ENCODE measurements at places on chromosomes 13 and 19.
A peak's percentile ranks its signal among the peaks of the same experiment; 100 is the strongest.

- peak; percentile 38 for DNase-seq
Observed at GRCh38 chr19:6735181-6735911, 2.0 kb downstream of the GPR108 start.

DNA sequence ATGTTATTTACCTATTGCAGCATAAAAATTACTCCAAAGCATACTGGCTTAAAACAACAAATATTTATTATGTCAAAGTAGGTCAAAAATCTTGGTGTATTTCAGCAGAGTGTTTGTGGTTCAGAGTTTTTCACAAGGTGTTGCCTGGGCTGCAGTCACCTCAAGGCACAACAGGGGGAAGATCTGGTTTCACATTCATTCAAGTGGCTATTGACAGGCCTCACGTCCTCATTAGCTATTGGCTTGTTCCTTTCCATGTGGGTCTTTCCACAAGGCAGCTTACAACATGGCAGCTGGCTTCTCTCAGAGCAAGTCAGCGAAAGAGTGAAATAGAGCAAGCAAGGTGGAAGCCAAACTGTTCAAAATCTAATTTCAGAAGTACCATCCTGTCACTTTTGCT lies 602.9 kb downstream of the OLFM4 start:
- DNase-seq: no peak

- DNase-seq: no peak
Observed at GRCh38 chr19:7545904-7546303, 10.4 kb downstream of the PNPLA6 start.

DNA sequence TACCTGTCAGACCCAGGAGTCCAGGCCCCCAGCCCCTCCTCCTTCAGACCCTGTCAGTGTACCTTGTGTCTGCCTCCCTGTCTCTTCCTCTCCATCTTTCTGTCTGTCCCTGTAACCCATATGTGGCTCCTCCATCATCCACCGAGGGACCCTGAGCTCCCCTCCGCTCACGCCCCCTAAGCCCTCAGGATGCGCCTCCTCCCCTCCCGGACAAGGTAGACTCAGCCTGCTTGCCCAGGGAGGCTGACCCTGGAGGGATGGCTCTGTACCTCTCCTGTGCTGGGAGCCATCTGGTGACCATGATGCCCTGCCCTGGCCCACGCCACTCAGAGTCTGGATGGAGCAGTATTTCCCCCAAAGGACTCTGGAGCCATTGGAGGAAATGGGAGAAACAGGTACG lies 1.0 kb upstream of the CAPN12 start:
- DNase-seq: no peak

DNA sequence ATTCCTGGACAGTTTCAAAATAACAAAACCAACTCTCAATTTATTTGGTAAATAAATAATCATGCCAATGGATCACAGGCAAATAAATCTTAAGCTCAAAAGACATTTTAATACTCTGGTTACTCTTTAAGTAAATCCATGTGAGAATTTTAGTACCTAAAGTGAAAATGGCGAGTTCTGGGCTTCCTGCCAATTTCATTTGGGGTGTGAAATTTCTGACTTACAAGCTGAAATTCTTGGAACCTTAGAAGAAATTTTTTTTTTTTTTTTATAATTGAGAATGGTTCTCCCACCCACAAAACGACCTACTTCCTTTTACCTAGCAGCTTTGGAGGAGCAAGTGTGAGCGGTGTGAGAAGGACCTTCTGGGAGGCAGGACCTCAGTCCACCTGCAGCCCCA lies 354.5 kb upstream of the NBEA start:
- no peak for DNase-seq

DNA sequence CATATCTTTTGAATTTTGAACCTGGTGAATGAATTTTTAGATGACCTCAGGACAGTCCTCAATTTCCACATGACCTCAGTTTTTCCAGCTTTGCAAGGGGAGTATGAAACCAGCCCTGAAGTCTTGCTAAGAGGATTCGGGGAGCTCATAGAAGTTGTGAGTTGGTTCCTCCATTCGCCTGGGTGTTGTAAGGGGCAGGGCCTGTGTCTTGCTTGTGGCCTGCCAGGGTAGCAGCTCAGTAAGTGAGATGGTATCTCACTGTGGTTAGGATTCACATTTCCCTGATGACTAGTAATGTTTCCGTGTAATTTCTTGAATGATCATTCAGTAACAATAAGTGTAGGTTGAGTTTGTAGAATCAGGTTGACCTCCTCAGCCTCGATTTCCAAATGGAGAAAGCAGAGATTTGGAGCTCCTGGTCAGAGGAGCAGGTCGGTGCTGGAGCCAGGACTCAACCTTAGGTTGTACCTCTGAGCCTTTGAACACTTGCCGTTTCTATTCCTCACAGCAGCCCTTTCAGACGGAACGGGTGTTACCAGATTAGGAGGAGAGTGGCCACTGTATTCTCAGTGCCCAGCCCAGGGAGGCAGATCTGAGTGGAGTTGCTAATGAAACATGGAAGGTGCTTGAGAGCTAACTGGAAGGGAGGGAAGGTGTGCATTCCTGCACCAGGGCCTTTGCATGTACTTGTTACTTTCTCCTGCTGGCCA lies 14.6 kb downstream of the NACC1 start:
- no peak for DNase-seq

DNA sequence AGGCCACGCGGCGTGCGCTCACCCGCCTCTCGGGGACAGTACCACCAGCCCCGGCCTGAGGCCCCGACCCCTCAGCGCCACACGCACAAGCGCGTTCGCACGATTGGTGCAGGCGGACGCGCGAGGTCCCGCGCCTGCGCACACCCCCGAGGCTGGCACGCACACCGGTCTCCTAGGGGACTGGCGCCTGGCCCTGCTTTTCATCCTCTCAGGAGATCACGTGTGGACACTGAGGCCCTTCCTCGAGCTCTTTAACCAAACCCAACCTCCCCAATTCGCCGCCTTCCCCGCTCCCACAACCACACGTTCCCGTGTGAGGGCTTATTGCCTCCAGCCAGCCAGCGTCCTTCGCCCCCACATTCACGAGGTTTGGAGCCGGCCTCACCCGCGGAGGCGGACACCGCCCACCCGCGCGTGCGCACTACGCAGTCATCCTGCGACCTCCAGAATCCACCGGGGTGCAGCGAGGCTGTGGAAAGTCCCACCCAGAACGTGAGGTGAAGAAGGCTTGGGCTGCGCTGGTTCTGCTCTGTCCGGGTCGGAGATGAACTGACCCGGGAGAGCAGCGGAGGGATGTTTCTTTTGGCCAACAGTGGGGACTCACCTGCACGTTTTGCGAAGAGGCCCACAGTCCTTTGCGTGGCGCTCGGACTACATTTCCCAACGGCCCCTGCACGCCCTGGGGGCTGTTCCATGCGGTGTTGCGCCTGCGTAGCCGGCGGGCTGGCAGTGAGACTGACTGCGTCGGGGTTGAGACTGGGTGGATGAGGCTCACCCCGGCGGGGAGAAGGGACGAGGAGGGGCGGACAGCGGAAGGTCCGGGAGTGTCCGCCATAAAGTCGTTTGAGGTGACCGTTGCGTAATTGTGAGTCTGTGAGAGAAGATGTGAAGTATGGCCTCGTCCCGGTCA lies 539 bp upstream of the ZNF667 start:
- peak; percentile 82 for DNase-seq

GRCh38 chr13:60093425-60094019 lies 70.2 kb downstream of the DIAPH3 start:
- no peak for DNase-seq

- no peak for DNase-seq
Observed at GRCh38 chr13:34452831-34453230, 489.2 kb upstream of the NBEA start.

- no peak for DNase-seq
Observed at GRCh38 chr19:39155114-39155700, 29.6 kb downstream of the PAK4 start.

- no peak for DNase-seq
Observed at GRCh38 chr19:54648129-54648528, 14.7 kb upstream of the LILRB4 start.

GRCh38 chr13:44331912-44332851 lies 41.4 kb upstream of the SERP2 start:
- peak; percentile 59 for DNase-seq

DNA sequence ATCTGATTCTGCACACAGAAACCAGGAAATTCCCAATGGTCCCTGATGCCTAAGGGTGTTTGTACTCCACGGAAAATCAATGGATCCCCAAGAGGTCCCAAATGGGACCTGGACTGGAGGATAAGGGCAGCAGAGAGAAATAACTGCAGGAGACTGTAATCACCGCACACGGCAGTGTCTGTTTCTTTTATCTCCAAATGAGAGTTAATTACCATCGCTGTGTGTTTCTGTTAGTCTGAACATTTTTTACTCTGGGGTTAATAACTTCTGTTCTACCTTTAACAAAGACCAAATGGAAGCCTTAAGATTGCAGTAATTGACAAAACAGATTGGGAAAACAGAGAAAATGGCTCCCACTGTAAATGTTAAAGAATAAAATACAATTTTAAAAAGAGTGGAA lies 320.9 kb downstream of the DCLK1 start:
- DNase-seq: no peak

GRCh38 chr13:113616281-113616906 lies 31.8 kb downstream of the TFDP1 start:
- DNase-seq: no peak

GRCh38 chr19:11192957-11193939 lies 4.1 kb downstream of the KANK2 start:
- DNase-seq: no peak

GRCh38 chr13:109897988-109898624 lies 111.7 kb upstream of the IRS2 start:
- no peak for DNase-seq

DNA sequence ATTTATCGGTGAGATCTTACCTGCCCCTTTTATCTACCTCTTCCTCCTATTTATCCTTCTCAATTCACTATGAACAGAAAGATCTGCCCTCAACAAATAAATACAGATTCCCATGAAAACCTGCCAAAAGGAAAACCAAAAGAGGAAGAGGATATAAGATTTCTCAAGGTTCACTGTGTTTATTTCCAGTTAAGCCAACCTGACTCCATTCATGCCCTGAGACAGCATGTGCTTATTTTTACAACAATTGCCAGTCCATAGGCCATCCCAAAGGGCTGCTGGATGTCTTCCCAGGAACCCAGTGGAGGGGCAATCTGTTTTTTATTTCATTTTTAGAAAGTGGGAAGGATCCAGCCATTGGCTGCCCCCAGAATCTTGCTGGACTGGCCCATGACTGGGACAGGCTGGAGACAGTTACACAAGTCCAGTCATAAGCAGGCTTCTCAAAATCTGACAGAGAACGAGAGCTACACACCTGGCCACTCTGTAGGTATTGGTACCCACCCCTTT lies 209.1 kb downstream of the IRS2 start:
- DNase-seq: no peak

- DNase-seq: no peak
Observed at GRCh38 chr13:40762849-40763248, 8.1 kb downstream of the MRPS31 start.

GRCh38 chr19:2171349-2172145 lies 7.8 kb downstream of the DOT1L start:
- DNase-seq: no peak

DNA sequence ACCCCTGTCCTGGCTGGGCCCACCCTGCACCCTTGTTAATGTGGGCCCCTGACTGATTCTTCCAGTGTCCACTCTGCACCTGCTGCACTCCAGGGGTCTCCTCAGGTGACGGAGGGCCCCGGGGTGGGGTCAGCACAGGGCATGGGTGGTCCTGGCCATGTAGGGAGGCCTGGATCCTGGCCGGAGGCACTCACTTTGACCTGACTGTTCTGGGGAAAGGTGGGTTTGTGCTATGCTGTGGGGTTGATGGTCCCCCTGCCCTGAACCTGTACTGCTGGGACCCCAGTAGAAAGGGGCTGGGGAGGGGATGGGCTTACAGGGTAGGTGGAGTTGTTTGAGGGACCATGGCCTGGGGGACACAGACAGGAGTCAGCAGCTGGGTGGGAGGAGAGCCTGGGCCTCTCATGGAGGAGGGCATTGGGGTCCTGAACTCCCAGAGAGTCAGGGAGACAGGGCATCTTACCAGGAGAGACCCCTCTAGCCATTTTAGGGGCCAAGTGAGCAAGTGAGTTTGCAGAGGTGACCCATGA lies 25.8 kb upstream of the CEACAM1 start:
- DNase-seq: no peak

GRCh38 chr19:43700395-43701000 lies 15.4 kb upstream of the IRGC start:
- peak; percentile 69 for DNase-seq

- peak; percentile 21 for DNase-seq
Observed at GRCh38 chr19:43675269-43675879, 5.4 kb upstream of the PLAUR start.

- DNase-seq: peak; percentile 20
Observed at GRCh38 chr13:26377038-26377437, 123.1 kb downstream of the CDK8 start.

- no peak for DNase-seq
Observed at GRCh38 chr13:112729408-112729807, 39.6 kb downstream of the ATP11A start.

GRCh38 chr19:40147693-40148347 lies 43.4 kb upstream of the MAP3K10 start:
- DNase-seq: peak; percentile 45

DNA sequence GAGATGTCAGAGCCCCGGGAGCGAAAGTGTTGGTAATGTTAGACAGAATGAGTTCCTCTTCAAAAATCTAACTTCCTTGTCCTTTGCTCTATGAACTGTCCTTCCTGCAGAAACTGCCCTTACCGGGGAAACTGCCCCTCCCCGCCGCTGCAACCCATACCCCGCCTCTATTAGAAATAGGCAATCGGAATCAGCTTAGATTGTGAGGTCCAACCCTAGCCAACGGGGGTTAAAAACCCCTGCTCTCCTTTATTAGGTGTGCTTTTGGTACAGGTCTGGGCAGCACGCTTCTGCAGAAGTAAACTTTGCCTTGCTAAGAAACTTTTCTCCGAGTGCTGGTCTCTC lies 11.5 kb upstream of the CAPNS1 start:
- DNase-seq: no peak

- peak; percentile 52 for DNase-seq
Observed at GRCh38 chr19:1445185-1445931, 4.6 kb upstream of the APC2 start.

- DNase-seq: no peak
Observed at GRCh38 chr13:51623473-51623872, 39.2 kb downstream of the WDFY2 start.

- DNase-seq: no peak
Observed at GRCh38 chr19:19514881-19515641, at the start of gene TSSK6. TSSK6 (minus strand) TSS chr19:19515548; CDS start chr19:19515427, 121 bp downstream.

DNA sequence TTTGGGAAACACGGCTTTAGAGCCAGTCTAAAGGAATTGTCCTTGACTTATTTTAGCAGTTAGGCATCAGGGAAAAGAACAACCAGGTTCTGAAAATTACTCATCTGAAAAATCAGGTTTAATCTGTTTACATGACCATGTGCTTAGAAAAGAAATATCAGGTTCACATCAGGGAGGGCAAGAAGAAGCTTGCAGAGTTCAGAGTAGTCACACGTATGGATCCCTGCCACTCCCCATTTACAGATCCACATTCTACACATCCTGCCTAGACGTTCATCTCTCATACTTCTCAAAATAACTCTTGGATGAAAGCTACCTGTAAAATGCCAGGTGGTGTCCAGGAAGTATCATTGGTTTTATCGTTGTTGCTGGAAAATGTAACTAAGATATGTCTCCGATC lies 14.0 kb upstream of the PHF11 start:
- no peak for DNase-seq
